NAMALWA (cell line): ENCODE measurements at places on chromosomes 2 and 18.

GRCh38 chr2:198374375-198375082 is 570.1 kb downstream of the PLCL1 start:
- peak; percentile 74 for DNase-seq

DNA sequence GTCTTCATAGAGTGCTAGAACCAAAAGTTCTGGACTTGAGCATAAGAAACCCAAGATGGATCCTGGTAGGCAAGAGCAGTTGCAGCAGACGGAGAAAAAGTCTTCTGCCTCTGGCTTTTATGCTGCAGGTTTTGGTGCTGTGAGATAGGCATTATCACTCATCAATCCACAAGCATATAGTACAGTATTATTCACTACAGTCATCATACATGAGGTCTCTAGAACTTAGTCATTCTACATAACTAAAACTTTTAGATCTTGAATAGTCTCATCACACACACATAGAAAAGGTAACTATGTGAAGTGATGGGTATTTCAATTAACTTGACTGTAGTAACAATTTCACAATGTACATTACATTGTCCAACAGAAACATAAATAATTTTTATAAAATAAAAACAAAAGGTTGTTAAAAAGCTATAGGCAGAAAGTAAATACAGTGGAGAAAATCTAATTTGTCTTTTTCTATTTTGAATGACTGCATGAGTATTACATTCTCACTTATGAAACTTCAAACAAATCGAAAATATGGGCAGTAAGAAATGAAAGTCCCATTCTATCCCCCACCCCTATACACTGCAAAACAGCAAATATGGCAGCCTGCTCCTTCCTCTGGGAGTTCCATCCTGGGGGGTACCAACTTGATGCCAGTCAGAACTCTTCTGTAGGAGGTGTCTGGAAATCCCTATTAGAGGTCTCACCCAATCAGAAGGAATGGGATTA is 534.3 kb upstream of the ACVR2A start:
- DNase-seq: no peak

- no peak for DNase-seq
These were observed 199.8 kb upstream of the HDAC4 start for GRCh38 chr2:239600650-239601049.

- no peak for DNase-seq
These were observed 115.3 kb upstream of the ITGB6 start for GRCh38 chr2:160315337-160315736.

- no peak for DNase-seq
These were observed 77.5 kb upstream of the ASB18 start for GRCh38 chr2:236341721-236342120.

DNA sequence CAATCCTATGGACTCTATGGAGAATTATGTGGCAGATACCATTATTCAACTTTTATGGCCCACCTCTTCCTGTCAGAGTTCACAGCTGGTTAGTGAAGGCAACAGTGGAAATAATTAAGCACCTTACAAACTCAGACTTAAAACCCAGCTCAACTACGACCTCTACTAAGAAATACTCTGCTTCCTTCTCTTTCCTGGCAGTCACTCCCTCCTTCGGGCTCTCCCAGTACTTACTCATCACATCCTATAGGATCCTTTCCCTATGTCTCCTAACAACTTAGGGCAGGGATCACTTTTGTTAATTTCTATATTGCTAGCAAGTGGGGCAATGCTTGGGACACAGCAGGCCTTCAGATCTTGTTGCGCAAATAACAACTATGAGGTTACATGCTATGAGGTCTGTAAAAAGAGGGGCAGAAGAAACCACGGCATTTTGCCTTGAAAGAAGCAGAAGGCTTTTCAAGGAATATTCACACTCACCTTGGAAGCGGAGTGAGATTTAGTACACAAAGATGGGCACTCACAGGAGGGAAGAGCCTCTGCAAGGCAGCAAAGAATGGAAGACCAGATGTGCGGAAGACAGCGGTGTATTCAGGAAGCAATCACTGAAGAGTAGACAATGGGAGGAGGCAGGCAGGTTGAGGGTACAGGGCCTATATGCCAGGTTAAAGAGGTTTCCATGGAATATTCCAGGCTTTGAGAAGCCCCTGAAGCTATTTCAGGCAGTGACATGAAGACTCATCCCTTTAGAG is 2.1 kb downstream of the STK39 start:
- DNase-seq: peak; percentile 33

GRCh38 chr2:232076272-232076671 is 114.8 kb downstream of the DIS3L2 start:
- no peak for DNase-seq

GRCh38 chr2:17475286-17475685 is 43.0 kb downstream of the RAD51AP2 start:
- DNase-seq: no peak

- no peak for DNase-seq
These were observed 28.0 kb upstream of the LTBP1 start for GRCh38 chr2:32918774-32919173.

- no peak for DNase-seq
These were observed 541.7 kb upstream of the MEX3C start for GRCh38 chr18:51739044-51739666.

GRCh38 chr18:57141208-57142129 is 5.4 kb upstream of the BOD1L2 start:
- DNase-seq: no peak

- no peak for DNase-seq
These were observed 108.0 kb upstream of the ID2 start for GRCh38 chr2:8573942-8574195.

DNA sequence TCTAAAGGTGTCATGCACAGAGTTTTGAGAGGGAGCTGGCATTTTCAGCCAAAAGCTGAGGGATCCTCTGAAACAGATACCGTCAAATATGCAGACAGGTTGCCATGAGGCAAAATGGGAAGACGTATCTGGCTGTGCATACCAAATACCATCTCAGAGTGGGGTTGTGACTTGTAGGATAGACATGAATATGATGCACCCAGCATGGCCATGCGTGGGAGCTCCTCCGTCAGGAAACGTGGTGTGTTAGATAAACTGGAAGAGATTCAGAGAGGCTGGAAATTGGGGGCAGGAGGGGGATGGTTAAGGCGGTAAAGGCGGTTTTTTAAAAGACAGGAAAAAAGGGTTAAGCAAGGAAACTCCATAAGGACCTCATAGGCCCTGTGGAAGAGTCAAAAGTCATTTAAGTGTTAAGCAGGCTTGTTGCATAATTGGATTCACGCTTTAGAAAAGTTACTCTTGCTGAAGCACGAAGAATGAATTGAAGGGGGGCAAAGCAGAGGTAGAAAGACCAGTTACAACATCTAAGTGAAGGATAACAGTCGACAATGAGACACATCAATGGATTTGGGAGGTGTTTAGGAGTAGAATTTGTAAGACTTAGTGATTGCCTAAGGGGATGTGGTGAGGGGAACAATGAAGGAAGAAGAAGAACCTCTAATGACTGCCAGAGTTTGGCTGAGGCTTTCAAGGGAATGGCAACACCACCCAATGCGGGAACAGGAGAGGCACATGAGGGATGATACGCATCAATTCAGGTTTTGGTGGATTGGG is 139.6 kb upstream of the CTAGE1 start:
- no peak for DNase-seq

DNA sequence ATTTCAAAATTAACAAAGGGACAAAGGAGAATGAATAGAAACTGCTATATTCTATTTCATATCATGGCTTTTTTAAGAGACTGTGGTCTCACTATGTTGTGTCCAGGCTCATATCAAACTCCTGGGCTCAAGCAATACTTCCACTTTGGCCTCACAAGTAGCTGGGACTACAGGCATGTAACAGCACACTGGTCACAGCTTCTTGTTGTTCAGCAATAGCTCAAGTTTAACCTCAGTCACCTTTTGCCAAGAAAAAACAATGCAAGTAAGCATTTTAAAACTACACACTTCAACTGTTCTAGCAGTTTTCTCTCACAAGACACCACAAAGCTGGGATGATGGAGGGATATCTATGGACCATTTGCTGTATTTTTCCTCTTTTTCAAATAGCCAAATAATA is 77.1 kb downstream of the ANKRD44 start:
- no peak for DNase-seq

- no peak for DNase-seq
These were observed 25.1 kb downstream of the DGKD start for GRCh38 chr2:233379441-233379840.

GRCh38 chr18:76757335-76757734 is 65.0 kb upstream of the ZNF236 start:
- DNase-seq: no peak

GRCh38 chr2:196238836-196239380 is 67.5 kb upstream of the STK17B start:
- no peak for DNase-seq

GRCh38 chr2:2031101-2031500 is 286.8 kb upstream of the PXDN start:
- no peak for DNase-seq

DNA sequence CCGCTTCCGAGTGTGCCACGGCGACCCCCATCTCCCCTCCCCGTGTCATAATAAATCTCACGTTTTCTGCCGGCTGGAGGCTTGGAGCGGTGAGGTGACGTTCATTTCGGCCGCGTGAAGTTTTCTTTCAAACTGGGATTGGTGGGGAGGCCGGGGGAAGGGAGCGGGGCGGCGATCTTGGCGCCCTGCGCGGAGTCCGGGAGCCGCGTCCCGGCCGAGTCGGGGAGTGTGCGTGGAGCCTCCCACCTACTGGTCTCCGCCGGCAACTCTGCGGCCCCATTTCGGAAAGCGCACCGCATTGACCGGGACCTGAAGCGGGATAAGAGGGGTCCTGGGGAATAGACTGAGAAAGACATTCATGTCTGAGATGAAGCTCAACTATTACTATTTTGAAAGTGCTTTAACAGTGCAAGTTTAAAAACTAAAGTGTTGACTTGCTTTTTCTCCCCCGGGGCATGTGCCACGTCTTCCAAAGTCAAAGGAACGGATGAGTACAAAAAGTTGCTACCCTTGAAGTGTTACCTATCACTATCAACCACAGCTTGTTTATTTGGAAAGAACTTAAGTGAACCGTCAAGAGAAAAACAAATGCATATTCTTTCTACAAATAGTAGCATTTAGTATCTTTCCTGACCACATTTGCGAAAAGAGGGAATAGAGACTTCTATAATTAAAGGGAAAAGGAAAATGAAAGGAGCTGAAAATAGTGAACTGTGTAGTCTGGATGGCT is 818 bp upstream of the IKZF2 start:
- peak; percentile 70 for DNase-seq

GRCh38 chr2:213411582-213412289 is 127.5 kb downstream of the SPAG16 start:
- no peak for DNase-seq

GRCh38 chr2:61247204-61247812 is 85.3 kb downstream of the C2orf74 start:
- no peak for DNase-seq

DNA sequence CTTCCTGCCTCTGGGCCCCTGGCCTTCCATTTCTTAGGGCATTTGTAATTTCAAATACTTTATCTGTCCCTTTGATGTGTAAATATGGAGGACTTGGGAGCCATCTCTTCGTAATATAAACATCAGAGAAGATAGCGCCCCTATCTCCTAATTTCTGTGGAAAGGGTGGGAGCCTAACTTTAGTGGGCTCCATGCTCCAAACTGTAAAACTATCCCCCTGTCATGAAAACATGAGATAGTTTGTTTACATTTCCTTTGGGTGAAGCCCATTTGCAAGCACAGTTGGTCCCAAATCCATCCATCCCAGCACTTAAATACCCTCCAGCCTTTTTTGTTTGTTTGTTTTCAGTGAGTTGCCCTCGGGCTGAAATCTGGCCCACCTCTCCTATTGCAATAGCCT is 782.6 kb upstream of the FSHR start:
- no peak for DNase-seq

- no peak for DNase-seq
These were observed 139.8 kb downstream of the CLIP4 start for GRCh38 chr2:29255004-29255403.

GRCh38 chr18:33821503-33821902 is 243.5 kb downstream of the ASXL3 start:
- no peak for DNase-seq

DNA sequence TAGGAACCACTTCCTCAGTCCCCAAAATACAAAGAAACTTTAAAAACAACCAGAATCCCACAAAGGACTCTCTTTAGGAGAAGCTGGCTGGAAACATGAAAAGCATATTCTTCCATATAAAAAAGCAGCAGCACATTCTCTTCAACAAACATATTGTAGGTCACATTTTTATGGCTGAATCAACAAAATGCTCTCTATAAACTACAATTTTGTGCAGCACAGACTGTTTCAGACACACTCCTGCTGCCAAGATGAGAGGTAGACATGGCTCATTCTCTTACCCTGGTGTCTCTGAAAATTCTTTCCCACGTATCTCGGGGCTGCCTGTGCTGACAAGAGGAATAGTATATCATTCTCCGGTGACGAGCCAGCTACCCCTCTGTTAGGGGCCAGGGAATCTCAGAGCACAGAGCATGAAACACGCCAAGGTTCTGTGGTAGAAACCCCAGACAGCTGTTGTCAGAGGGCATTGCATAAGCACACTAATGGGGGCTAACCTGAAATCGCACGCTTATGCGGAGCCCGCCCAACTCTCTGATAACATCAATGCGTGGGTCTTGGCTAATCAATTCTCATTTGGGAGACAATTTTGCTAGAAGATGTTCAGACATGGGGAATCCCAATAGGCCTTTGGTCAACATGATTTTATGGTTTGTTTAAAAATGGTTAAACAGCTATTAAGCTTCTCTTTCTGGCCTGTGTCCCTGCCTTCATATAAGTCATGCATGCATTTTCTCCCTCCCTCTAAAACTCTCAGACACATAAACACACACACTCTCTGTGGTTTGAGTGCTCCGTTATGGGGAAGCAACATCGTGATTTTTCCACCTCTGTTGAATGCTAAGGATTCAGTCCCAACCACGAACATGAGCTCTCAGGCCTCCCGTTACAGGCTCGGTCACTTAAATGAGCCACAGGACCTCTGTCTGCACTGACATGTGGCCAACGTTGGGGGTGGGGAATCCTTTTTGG is 177.5 kb downstream of the INO80D start:
- no peak for DNase-seq

GRCh38 chr2:129908721-129909373 is 70.6 kb upstream of the RAB6C start:
- no peak for DNase-seq

DNA sequence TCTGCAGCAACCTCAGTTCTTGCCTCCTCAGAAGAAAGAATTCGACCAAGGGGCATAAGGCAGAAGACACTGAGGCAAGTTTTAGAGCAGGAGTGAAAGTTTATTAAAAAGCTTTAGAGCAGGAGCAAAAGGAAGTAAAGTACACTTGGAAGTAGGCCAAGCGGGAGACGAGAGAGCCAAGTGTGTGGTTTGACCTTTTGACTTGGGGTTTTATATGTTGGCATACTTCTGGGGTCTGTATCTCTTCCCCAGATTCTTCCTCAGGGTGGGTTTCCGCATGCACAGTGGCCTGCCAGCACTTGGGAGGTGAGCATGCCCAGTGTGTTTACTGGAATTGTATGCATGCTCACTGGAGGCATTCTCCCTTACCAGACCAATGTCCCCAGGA is 59.3 kb upstream of the ANKRD44 start:
- no peak for DNase-seq

GRCh38 chr2:603869-604268 is 73.3 kb downstream of the TMEM18 start:
- DNase-seq: peak; percentile 1

- DNase-seq: no peak
These were observed 46.3 kb downstream of the ANKRD12 start for GRCh38 chr18:9182852-9183399.
